ENCODE measurements at places on chromosomes 2 and 18. TPM values are rescaled to one million over a fixed set of nuclear protein-coding genes. Genes with fewer than 3 reads are reported as not detected.
A peak's percentile ranks its signal among the peaks of the same experiment; 100 is the strongest.

DNA sequence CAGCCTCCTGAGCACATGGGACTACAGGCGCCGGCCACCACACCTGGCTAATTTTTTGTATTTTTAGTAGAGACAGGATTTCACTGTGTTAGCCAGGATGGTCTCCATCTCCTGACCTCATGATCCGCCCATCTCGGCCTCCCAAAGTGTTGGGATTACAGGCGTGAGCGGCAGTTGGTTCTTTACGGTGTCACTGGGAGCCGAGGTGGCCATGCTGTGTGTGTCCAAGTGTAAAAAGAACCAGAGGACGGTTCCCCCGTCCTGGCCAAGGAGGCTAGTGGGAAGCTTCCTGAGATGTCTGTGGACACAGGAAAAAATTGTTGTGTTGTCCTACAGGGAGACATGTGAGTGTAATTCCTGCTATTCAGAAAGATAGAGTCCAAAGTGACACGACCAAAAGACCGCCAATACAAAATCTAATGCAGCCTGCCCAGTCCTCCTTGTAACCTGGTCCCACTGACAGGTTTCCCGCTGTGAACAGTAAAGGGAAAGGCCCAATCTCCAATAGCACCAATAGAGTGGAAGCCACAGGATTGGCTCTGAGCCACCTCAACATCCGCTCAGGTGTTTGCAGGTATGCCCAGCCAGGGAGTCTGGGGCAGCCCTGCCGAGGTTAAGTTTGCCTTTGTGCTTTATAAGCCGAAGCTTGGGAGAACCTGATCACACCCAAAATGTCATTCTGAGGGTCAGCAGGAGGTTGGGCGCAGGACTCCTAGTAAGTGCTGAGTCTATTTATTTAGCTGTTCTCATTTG is 40.6 kb downstream of the NCK2 start:
- H3K4me1 ChIP-seq: peaks cover 93% of the 10 kb centered on the region
- no peaks in the 10 kb centered on the region for H3K36me3 ChIP-seq
- no peaks in the 10 kb centered on the region for H3K27me3 ChIP-seq
- no peak overlapping the region for H3K4me3 ChIP-seq
- peak overlapping the region; percentile 52 for H3K27ac ChIP-seq
- DNase-seq: no peak

- no peaks in the 10 kb centered on the region for H3K27me3 ChIP-seq
- no peaks in the 10 kb centered on the region for H3K4me1 ChIP-seq
- no peak overlapping the region for H3K4me3 ChIP-seq
- H3K36me3 ChIP-seq: peaks cover 63% of the 10 kb centered on the region
- no peak overlapping the region for H3K27ac ChIP-seq
Measured at GRCh38 chr2:74080346-74080745, 67.4 kb downstream of the BOLA3 start.

TSPYL6 gene
- total RNA-seq: not detected

DNA sequence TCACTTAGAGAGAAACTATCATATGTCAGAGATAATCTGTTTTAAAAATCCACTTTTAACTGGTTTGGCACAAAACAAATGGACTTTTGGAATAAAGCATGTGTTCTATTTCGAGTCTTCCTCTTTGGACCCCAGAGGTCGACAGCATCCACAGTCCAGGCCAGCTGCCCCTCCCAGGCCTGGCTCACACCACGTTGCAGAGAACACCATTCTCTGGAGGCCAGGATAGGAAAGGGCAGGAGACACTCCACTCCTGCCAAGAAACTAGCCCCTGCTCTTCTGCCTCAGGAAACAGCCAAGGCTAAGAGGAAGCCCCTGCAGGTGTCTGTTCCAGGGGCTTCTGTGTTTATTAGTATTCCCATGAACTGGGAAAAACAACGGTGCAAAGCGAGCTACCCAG is 456.6 kb upstream of the ID2 start:
- DNase-seq: no peak
- H3K4me1 ChIP-seq: peaks cover 5% of the 10 kb centered on the region
- no peaks in the 10 kb centered on the region for H3K27me3 ChIP-seq
- no peaks in the 10 kb centered on the region for H3K36me3 ChIP-seq
- H3K4me3 ChIP-seq: no peak overlapping the region

DNA sequence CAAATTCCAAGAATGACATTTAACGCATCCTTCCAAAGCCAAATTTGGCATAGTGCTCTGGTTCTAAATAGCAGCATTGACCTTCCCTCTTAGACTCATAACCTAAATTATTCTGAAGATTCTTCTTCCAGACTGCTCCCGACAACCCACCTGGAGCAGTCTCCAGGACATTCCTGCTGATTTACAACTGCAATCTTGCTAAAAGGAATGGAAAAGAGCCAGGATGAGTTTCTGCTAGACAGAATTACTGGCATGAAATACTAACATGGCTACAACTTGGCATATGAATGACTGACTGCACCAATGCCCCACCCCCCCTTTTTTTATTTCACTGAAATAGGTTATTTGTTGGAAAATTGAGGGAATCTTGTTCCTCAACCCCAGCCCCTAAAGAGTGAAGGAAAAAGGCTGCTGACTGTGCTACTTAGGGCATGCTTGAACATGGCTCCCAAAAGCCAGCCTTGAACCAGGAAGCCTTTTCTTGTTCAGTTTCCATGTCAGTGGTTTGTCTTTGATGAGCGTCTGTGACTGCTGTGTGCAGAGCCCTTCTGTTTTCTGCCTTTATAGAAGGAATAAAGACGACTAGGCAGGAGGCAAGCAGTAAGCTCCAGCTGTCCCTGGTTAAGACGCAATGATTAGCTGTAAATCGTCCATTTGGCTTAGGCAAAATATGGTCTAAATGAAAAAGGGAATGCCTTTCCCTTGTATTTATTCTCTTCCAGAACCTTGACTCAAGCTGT is 47.4 kb upstream of the ITGB6 start:
- no peaks in the 10 kb centered on the region for H3K36me3 ChIP-seq
- H3K27me3 ChIP-seq: no peaks in the 10 kb centered on the region
- no peak overlapping the region for H3K4me3 ChIP-seq
- DNase-seq: no peak
- H3K4me1 ChIP-seq: no peaks in the 10 kb centered on the region

- H3K27me3 ChIP-seq: no peaks in the 10 kb centered on the region
- no peaks in the 10 kb centered on the region for H3K36me3 ChIP-seq
- H3K4me3 ChIP-seq: no peak overlapping the region
- no peak for DNase-seq
Measured at GRCh38 chr2:148619560-148620195, 24.9 kb upstream of the EPC2 start.

CRYGD gene
- not detected for total RNA-seq

- no peak overlapping the region for H3K4me3 ChIP-seq
- no peaks in the 10 kb centered on the region for H3K27me3 ChIP-seq
- H3K36me3 ChIP-seq: no peaks in the 10 kb centered on the region
- no peak for DNase-seq
- H3K27ac ChIP-seq: no peak overlapping the region
- H3K4me1 ChIP-seq: peaks cover 48% of the 10 kb centered on the region
Measured at GRCh38 chr2:73993778-73994177, 9.1 kb downstream of the TET3 start.

DNA sequence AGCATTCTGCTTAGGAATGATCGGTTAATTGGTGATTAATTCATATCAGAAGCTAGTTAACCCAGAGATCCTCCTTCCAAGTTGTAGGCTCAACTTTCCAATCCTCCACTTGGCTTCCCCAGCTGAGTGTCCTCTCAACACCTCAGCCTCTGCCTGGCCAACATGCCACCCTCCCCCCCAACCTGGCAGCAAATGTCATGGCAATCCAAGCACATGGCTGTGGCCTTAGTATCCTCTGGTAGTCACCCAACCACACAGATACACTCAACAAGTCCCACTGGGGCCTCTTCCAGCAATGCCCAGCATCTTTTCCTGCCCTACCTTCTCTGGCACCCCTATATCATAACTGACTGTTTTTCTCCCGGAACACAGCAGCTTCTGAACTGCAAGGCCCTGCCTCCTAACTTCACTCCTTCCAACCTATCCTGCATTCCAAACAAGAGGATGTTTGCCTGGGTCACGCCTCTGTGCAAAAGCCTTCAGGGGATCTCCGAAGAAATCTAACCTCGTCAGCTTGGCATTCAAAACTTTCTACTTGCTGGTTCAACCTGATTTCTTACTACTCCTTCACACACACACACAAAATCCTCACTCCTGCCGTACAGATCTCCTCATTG is 195.0 kb downstream of the CYP26B1 start:
- no peak overlapping the region for H3K27ac ChIP-seq
- H3K4me3 ChIP-seq: no peak overlapping the region
- no peaks in the 10 kb centered on the region for H3K4me1 ChIP-seq
- no peaks in the 10 kb centered on the region for H3K36me3 ChIP-seq
- no peaks in the 10 kb centered on the region for H3K27me3 ChIP-seq

Data from naive thymus-derived CD4-positive, alpha-beta T cell (primary cell).